ENCODE measurements at places on chromosomes 4 and X.

- DNase-seq: no peak
Observed at GRCh38 chrX:129908636-129909035, 2.7 kb downstream of the UTP14A start.

DNA sequence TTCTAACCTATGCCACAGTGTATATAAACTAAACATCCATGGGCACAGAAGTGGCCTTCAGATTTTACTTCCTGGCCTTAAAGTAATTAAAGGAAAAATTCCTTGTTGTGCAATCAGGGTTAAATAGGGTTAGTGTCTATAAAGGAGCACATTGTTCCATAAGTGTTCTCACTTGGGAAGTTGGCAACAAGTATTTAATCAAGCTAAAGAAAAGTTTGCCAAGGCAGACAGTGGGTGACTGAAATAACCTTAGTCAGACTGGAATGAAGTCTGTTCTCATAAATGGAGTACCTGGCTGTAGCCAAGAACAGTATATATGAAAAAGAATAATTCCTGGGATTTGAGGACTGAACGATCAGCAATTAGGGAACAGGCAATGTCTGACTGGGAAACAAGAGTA is 213.6 kb downstream of the HTR2C start:
- no peak for DNase-seq

DNA sequence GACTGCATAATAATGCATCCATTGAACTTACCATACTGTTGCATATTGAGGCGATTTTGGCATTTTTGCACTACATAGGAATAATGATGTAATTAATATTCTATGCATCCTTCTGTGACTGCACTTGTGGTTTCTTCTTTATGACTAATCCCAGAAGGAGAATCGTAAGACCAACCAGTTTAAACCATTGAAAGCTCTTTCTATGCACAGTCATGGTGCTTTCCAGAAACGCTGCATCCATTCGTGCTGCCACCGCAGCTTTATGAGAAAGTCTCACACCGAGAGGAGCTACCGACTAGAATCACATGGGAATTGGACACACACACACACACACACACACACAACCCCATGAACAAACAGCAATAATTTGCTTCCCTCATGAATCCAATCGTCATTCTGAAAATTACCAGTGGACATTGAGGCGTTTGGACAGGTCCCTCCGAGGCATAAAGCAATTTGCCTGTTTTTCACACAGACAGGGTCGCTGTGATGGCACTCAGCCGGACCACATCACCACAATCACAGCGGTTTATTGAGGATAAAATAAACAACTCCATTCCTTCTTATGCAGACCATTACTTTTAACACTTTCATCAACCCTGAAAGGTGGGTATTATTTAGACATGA is 64.2 kb downstream of the PACRGL start:
- DNase-seq: no peak

GRCh38 chr4:79848329-79848728 is 224.7 kb downstream of the ANTXR2 start:
- DNase-seq: no peak

DNA sequence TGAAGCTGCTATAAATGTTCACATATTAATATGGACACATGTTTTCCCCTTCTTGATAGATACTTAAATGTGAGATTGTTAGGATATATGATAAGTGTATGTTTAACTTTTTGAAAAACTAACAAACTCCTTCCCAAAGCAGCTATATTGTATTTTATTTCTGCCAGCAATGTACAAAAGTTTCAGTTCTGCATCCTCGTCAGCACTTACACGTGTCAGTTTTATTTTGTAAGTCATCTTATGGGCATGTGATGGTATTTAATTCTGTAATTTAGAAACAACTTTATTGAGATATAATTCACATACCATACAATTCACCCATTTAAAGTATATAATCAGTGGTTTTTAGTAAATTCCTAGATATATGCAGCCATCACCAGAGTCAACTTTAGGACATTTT is 31.6 kb downstream of the RAPGEF2 start:
- no peak for DNase-seq

DNA sequence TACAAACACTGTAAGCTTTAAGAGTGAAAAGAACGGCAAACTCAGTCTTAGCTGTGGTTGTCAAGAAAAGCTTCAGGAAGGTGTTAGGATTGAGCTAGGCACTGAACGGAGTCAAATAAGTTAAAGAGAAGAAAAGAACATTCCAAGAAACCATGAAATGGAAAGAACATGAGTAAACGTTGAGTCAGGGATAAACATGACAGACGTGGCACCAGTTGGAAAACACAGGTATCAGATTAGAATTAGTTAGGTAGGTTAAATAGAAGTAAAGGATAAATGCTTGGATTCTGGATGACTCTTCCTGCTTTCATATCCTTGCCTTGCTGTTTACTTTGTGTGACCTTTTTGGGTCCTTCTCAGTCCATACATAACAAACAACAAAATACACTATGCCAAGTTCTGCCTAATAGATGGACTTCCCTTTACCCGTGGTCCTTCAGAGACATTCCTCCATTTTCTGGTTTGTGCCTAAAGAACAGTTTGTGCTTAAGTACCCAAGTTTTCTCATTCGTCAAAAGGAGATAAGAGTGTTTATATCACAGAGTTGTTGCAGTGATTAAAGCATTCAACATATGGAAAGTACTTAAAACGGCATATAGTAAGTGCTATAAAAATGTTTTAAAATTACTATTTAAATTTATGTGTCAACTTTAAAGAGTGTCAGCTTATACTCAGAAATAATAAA is 446.9 kb downstream of the TMA16 start:
- DNase-seq: no peak

DNA sequence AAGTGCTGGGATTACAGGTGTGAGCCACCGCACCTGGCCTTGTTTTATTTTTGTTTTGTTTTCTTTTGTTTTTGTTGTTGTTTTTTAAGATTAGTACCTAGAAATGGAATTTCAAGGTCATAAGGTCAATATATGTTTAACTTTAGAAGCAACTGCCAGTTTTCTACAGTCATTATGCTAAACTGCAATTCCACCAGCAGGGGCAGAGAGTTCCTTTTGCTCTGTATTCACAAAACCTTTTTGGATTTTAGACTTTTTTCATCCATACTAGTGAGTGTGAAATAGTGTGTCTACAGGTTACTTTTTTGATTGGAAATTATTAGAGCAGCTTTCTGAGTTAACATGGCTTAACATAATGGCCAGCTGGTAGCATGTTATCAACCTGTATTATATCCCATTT is 580.6 kb downstream of the TRIML1 start:
- DNase-seq: no peak

GRCh38 chr4:2259036-2259540 is 2.8 kb downstream of the MXD4 start:
- no peak for DNase-seq

DNA sequence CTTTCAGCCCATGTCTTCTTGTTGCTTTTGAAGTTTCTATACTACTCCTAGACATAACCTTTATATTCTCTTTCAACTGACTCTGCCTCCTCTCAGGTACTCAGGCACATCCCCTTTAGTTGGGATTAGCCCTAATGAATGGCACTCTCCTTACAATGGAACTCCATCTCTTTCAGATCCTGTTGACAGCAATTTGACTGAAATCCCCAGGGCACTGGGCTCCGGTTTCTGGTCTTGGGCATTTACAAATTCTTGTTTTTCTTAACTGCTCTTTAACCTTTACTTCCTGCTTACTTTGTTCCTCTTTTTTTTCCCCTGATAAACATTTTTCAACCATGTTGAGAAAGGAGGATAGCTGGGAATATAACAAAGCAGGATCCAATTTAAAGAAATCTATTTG is 68.9 kb downstream of the ENOX2 start:
- no peak for DNase-seq

- DNase-seq: no peak
Observed at GRCh38 chrX:39002466-39002865, 201.2 kb downstream of the MID1IP1 start.

DNA sequence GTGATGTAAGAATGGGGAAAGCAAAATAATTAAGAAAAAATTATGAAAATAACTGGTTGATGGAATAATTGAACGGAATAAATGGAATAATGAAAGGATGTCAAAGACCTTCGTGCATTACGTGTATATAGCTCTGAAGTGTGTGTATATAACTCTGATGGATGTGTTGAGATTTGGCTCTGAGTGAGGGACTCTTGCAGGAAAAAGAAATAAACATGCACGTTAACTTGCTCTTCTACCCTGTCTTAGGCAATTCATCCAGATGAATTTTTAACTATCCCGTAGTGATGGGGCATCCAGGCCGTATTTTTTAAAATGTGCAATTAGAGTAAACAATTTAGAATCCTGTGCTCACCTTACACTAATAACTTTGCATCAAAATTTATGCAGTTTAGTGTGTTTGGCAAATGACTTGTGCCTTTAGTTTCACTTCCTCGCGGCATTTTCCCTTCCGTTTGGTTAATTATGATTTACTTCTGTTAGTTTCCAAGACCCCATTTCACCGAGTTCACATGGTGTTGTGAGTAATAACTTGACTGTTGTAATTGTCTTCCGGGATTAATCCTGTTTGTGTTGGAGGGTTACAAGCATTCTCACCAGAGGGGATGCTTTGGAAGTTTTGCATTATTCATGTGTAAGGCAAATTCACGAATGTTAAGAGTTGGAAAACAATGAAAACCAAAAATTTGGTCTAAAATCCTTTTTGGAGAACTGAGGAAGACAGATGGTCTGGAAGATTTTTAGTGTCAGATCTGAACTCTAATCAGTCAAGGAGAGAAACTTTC is 256.5 kb upstream of the FAT1 start:
- no peak for DNase-seq

DNA sequence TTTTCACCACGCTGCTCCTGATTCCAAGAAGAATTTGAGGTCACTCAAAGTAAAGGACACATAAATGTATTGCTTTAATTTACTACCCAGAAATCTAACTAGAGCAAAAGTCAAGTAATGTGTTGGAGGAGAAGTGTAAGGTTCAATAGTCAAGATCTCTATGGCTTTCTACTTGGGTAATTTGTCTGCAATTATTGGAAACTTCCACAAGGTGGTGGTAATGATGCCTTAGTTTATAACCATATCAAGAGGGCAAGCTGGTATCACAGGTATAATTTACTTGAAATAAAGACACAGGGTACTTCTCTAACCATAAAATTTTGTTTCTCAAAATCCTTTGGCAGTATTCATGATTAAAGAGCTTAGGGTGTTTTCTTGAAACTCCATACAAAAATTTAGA is 10.2 kb upstream of the GRIA3 start:
- no peak for DNase-seq

DNA sequence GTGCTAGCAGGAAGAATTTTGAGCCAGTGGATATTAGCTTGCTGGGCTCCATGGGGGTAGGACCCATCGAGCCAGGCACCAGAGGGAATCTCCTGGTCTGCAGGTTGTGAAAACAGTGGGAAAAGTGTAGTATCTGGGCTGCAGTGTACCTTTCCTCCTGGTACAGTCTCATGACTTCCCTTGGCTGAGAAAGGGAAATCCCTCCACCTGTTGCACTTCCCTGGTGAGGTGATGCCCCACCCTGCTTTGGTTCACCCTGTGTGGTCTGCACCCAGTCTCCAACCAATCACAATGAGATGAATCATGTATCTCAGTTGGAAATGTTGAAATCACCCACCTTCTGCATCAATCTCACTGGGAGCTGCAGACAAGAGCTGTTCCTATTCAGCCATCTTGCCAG is 341.4 kb upstream of the IRS4 start:
- DNase-seq: no peak

DNA sequence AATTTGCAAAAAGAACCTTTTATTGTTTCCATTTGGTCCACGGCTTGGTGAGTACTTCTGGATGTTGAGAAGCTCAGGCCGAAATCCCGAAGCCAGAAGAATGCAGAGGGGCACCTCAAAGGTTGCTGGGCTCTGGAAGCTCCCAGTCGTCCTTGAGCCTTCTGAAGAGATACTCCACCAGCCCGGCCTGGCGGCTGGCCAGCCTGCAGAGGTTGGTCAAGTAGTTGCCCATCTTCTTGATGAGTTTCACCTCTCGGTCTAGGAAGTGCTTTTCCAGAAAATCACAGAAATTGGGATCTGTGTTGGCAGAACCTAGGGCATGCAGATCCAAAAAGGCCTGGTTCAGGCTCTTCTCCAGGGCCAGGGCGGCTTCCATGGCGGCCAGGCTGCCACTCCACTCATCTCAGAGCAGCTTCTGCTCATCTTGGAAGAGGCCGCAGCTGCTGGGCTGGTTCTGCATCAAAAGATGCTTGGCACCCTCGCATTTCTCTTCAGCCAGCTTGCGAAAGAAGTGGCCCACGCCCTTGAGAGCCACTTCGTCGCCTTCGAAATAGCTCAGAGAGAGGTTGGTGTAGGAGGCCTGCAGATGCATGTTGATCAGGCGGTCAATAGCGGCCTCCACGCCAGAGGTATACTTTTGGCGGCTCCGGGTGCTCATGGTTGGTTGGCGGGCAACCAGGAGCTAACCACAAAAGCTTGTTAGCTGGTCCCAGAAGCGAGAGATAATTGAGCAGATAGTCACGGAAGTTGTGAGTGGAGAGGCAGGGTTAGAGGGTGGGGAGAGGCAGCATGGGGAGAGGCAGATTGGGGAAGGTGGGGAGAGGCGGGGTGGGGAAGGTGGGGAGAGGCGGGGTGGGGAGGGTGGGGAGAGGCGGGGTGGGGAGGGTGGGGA is 76.5 kb upstream of the TSPAN7 start:
- no peak for DNase-seq

DNA sequence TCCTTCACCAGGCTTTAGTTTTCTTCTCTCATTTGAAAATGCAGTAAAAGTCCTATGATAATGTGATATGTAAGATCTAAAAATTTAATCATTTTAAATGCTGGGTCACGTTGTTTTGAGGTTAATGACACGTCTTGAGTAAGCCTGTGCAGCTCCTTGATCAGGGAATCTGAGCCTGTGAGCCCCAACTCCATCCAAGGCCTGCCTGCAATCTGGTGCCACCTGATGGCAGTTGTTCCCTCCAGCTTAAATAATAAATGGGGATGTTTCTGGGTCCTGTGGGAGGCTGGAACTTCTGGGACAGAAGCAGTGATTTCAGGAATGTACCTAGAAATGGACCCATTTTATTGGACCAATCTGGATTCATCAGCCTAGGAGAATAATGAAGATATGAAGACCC is 455.4 kb upstream of the ADGRL3 start:
- no peak for DNase-seq

- DNase-seq: no peak
Observed at GRCh38 chrX:25083661-25084060, 67.9 kb upstream of the ARX start.

- no peak for DNase-seq
Observed at GRCh38 chrX:151745651-151746050, 11.1 kb downstream of the CNGA2 start.

- no peak for DNase-seq
Observed at GRCh38 chr4:155076256-155076785, 132.1 kb upstream of the NPY2R start.
